ENCODE measurements at places on chromosomes 5 and 9.

DNA sequence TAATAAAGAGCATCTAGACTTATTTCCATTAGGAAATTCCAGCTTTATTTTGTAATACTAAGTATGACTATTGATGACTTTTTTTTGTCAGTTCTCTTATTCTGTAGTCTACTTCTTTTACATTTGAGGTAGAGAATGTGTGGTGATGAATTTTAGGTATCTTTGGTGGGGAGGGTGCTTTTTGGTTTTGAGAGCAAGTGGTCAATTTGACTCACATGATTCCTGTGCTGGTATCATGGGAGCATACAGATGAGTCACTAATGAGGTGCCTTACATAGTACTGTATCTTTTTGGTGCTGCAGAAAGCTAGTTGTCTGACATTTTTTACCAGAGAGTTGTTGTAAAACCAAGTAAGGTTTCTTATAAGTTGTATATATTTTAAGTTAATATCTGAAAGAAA is 35.3 kb downstream of the ERBIN start:
- DNase-seq, result no peak

GRCh38 chr9:6552033-6552432 is 93.5 kb downstream of the GLDC start:
- no peak for DNase-seq

GRCh38 chr9:17627641-17628040 is 48.8 kb downstream of the SH3GL2 start:
- DNase-seq, result no peak

- no peak for DNase-seq
These were observed 1668.0 kb upstream of the NUDT12 start for GRCh38 chr5:105230516-105231157.

DNA sequence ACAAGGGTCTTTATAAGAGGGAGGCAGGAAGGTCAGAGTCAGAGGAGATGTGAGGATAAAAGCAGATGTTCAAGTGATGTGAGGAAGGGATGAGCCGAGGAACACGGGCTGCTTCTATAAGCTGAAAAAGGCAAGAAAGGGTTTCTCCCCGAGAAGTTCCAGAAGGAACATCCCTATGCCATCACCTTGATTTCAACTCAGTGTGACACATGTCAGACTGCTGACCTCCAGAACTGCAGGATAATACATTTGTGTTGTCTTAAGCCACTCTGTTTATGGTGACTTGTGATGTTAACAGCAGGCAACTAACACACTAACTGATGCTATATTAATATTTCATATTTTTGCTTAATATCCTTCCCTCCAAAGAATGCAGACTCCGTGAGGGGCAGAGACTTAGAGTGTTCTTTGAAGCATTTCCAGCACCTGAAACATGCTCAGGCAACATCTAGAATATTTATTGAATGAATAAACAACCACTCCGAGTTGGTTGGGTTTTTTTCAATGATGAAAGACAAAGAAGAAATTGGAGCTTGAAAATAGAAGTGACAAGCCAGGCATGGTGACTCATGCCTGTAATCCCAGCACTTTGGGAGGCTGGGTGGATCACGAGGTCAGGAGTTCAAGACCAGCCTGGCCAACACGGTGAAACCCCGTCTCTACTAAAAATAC is 77.6 kb upstream of the ADRA1B start:
- DNase-seq, result no peak

GRCh38 chr5:73918791-73919221 is 292.8 kb downstream of the ARHGEF28 start:
- DNase-seq, result no peak

- no peak for DNase-seq
These were observed 82.4 kb downstream of the FREM1 start for GRCh38 chr9:14827805-14828204.

DNA sequence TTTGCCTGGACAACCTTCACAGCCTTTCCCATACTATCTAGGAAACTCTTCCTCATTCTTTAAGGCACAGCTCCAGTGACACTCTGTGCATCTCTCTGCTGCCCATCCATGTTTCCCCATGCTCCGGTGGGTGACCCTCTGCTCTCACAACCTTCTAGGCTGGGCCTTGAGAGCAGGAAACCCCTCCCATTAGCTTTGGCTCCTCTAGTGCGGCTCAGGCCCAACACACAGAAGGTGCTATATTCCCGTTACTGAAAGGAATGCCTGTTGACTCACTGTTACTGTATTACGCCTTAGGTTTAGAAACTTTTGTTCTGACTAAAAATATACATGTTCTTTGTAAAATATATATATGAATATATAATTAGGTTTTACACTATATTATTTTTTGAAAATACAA is 8.1 kb upstream of the CCL28 start:
- no peak for DNase-seq

DNA sequence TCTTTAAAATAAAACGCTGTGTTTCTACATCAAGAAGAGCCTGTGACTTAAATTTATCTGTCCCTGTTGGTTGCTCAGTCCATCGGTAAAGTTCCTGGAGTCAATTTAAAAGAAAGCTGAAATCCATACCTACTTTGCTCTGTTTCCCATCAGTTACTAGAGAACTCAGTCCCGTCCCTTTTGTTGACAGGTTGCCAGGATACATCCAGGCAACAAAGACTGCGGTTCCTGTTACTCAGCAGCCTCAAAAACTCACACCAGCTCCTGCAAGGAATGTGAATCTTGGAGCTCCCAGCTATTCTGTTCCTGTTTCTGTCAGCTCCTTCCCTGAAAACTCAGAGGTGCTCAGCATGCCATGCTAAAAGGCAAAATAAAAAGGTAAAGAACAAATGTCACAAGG is at the start of gene ZNF474:
TSS of gene ZNF474 (plus strand) at position 241 of the 400 bp plus-strand sequence. CDS start 22,445 bp downstream, outside the sequence.
- DNase-seq, result no peak

DNA sequence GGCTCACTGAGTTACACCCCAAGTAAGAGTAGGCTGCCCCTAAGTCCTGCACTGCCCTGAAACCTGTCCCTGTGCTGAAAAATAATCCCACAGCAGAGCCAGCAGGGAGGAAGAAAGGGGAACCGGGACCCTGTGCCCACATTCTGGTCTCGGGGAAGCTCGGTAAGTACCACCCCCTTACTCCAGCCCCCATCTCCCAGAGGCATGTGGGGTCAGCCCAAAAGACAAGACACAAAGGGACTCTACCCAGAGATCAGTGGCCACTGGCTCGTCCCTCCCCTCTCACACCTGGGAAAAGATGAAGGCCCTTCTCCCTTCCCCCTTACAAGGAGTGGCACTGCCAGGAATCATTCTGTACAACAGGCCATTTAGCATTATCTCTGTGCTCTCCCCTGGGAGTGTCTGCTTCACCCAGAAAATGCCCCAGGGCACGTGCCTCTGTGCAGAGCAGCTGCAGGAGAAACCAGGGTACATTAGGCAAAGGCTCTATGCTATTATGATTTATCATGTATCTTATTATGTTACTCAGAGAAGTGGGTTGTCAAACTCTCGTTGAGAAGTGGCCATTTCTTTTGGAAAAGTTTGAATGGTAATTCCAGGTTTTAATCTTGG is 71.3 kb downstream of the NDFIP1 start:
- DNase-seq, result no peak

DNA sequence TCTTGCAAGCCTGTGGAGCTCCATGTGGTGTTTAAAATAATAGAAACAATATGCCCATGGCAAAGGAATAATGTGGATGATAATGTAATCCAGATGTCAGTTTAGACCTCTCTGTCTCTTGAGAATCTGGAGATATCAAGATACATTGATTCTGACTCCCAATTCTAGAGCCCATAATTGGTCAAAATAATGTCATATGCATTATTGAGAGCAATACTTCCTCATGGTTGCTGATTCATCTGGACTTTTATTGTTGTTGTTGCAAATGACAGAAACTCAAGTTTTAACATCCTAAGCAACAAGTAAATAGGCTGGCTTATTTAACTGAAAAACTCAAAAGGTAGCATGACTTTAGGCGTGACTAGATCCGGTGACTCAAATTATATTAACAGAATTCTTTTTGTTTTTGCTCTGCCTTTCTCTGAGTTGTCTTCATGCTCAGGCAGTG is 152.1 kb downstream of the PCSK1 start:
- no peak for DNase-seq

DNA sequence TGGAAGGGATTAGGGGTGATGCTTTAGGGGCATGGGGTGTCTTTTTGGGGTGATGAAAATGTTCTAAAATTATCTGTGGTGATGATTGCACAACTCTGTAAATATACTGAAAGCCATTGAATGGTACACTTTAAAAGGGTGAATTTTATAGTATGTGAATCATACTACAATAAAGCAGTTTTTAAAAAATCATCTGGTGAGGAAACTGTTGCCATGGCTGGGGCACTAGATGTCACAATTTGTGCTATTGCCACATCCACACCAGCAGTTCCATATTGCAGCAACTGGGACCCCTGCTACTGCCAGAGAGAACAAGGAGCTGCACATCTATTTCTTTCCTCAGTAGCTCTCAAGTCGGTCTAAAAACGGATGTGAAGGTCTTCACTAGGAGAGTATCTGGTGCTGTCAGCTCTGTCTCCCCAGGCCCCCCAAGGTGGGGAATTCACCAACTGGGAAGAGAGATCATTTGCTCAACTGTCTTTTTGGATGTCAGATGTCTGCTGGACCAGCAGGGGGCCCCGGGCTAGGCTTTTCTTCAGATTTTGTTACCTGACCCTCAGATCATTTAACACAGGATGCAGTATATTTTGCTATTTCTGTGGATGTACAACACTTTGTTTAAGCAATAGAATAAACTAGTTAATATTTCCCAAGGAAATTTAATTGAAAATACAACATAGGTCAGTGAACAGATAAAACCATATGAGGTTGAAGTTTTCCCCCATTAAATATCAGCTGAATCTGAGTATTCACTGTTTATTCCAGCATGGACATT is 13.2 kb downstream of the CMYA5 start:
- no peak for DNase-seq

DNA sequence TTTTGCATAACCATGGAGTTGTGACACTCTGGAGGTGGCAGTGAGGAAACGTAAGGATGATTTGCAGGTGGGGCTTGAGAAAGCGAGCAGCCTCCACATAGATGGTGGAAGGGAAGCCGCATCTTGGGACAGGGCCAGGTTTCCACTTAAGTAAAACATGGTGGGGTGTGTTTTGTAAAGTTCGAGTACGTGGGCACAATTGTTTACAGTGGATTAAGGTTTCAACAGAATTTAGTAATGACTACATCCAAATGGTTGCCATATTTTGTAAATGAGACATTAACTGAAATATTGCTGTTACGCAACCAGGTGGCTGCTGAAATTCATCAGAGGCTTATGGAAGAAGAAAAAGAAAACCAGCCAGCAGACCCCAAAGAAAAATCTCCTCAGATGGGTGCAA is 85.4 kb upstream of the IL7R start:
- DNase-seq, result no peak

- no peak for DNase-seq
These were observed 11.9 kb downstream of the ERBIN start for GRCh38 chr5:65938256-65938655.

DNA sequence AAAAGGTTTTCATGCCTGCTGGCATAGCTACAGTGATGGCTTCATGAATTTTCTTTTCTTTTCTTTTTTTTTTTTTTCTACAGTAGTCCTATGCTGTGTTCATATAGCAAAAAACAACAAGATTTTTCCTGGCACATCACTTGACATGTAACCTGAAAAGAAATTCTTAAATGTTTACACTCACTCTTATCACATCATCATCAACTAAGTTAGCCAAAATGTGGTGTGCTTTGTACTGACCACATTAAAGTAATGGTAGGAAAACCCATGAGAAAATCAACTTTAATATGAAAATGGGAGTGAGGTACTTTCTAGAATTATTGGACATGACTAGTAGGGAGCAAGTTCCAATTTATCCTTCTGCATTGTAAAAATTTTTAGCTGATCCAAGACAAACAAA is 146.7 kb downstream of the SSBP2 start:
- no peak for DNase-seq

- DNase-seq, result peak; percentile 73
These were observed 8.2 kb downstream of the RPP25L start for GRCh38 chr9:34603610-34604231.

DNA sequence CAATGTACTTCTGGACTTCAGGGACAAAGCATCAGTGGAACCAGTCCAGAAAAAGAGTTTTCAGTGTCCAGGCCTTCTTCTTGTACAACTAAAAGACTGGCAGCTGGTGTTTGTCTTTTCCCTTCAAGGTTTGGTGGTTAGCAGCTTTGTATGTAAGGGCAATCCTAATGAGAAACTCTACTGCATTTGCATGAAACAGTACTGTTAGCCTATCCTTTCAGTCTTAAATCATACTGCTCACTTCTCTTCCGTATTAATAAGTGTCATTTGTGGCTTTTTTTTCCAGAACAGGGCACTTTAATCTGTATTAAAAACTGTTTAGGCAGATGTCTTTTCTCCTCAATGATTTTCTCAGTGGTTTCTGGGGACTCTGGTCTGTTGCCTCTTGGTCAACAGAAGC is 48.9 kb downstream of the FAM174A start:
- DNase-seq, result no peak

DNA sequence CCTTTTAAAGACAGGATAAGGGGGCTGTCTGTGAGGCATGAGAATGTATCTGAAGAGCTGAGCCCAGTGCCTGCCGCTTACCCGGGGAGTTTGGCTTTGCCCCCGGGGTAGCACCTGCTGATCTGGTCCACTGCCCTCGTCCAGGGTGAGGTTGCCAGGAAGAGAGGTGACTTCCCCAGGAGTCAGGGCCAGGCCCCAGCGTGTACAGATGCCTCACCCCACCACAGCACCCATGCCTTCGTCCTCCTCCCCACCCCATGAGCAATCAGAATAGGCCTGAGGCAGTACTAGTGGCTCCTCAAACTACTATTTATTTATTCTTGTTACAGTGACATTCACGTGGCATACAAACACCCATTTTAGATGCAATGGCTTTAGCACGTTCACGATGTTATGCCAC is 15.7 kb upstream of the AIF1L start:
- no peak for DNase-seq

DNA sequence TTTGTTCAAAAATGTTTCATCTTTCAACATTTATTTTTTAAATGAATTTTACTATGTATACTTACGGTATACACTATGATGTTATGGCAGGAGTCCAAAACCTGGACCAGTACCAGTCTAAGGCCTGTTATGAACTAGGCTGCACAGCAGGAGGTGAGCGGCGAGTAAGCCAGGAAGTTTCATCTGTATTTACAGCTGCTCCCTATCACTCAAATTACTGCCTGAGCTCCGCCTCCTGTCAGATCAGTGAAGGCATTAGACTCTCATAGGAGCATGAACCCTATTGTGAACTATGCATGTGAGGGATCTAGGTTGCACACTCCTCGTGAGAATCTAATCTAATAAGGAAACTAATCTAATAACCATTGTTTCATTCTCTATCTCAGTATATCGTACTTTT is 715.5 kb upstream of the PTPRD start:
- DNase-seq, result no peak

GRCh38 chr5:81069990-81070389 is 109.8 kb downstream of the RASGRF2 start:
- no peak for DNase-seq

GRCh38 chr5:184471-184870 is 6.8 kb upstream of the LRRC14B start:
- DNase-seq, result no peak

- no peak for DNase-seq
These were observed 2.8 kb downstream of the MAMDC2 start for GRCh38 chr9:70046274-70047070.

- no peak for DNase-seq
These were observed 69.9 kb downstream of the C9orf57 start for GRCh38 chr9:71990466-71990865.
